Mucosa of descending colon (tissue), 3 donors: ENCODE measurements at places on chromosomes 1 and 21.

- no peak for DNase-seq
These were observed 926.6 kb downstream of the LTN1 start for GRCh38 chr21:28066076-28066475.

DNA sequence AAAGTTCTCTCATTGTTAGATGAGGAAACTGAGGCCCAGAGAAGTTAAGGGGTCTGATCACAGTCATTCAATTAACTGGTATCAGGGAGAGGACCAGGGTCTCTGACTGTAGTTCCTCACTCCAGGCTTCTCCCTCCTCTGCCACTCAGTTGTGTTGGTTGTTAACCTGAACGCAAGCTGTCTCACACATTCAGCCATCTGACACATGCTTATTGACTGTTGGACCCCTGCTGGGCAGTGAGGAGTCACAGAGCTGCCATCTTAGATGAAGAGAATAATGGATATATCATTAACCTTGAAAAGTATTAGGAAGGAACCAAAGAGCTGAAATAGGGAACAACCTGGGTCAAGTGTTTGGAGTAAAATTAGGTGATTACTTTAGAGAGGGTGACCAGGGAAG, 194.8 kb downstream of the ZZZ3 start:
- DNase-seq: no peak

DNA sequence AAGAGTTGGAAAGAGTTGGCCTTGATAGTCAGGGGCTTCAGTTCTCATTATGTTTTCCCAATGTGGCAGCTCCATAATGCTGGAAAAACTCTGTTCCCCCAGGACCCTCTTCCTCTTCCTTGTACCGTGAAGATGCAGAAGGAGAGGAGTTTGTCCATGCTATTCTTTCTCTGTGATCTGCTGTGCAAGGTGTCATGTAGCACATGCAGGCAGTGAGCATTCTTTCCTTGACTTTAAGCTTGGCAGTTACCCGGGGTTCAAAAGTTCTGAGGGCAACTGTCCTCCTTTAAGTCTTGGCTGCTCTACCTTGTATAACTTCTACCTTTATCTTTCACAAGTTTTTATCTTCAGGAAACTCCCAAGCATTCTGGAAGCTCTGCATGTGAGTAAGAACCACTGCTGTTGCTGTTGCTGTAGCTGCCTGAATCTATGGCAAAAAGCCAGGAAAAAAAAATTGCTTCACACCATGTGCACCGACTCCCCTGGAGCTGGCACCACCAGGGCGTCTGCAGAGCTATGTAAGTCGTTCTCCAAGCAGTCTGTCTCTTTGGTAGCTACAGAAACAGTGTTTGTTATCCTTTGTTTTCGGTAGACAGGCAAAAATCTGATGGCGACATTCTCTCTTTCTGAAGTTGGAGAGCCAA, 42.7 kb upstream of the SLC16A1 start:
- DNase-seq: no peak

DNA sequence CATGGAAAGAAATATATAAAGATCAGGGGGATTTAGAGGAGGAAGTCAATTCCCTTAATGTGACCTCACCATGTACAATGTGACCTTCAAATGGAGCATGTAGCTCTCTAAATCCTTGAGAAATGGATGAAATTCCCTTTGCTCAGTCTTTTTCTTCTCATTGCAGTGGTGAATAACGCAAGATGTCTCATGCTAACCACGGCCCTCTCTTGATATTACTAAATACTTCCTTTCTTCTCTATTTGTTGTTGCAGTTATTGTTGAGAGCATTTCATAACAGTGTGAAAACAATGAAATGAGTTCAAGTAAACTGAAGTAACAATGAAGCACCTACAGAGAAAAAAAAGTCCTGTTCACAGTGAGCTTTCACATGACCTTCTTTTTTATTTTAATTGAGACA, 55.6 kb downstream of the ZNF281 start:
- no peak for DNase-seq

DNA sequence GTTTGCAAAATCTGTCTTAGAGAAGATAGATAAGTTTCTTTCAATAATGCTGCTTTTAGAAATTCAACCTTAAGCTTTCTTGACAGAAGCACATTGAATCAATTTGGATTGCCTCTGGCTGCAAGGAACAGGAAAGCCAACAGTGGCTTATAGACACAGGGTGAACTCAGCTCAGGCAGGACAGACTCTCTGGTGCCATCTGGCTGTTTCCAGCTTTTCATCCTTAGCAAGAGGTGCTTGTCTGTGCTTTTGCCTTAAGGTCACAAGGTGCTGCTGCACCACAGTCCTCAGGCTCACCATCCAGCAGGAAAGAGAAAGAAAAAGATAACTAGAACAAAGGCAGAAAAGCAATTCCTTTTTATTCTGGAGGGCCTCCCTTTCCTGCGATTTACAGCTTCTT, 93.7 kb upstream of the ETS2 start:
- DNase-seq: peak; percentile 74

- DNase-seq: no peak
These were observed 112.1 kb downstream of the OLFM3 start for GRCh38 chr1:101884621-101885020.

- no peak for DNase-seq
These were observed 28.4 kb downstream of the RRP1B start for GRCh38 chr21:43687566-43688399.
